Activated naive CD4-positive, alpha-beta T cell treated with anti-CD3 and anti-CD28 coated beads, Interleukin-2, amount 50 U/mL, for 16 hours (primary cell): ENCODE measurements at places on chromosomes 11 and 22.

DNA sequence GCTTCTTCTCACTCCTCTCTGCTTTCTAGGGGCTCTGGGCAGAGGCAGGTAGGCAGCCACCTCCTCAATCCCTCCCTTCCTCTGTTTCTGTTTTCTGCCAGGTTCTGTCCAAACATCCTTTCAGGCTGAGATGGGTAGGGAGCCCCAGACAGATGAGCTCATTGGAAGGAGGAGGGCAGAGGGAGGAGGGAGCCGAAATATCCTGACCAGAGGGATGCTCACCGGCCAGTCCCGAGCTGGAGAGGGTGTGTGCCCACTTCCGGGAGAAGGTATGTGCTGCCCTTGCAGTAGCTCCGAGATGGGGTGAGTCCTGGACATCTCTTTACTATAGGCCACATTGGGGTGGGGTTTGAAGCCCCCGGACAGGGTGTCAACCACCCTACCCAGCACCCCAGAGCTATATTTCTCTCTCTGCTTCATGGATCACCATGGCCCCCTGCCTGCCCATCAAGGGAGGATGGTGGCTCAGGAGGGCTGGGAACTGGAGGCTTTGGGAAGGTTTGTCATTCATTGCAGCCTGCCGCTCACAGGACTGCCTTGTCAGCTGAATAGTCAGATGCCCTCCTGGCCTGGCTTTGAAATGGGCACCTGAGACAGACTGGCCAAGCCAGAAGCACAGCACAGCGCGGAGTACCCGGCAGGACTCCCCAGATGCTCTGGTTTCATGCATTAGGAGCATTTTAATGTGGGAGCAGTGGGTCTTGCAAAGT is 4.7 kb upstream of the SCN4B start:
- no peak for DNase-seq

DNA sequence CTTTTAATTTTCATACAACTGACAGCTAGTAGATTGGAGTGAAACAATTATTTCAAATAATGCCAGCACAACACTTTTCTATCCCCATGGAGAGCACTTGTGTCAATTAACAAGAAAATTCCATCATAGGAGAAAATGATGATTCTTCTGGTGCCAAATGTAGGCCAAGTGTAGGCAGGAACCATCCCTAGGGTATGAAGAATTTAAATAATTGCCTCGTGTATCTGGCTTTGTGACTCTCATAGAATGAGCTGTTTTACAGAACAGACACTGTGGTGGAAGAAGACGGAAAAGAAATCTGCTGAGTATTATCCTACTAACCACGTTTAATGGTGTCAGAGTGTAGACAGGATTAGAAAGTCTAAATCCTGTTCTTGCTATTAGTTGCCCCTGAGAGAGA is 1542.2 kb downstream of the LRRC4C start:
- DNase-seq, result no peak

GRCh38 chr11:31246451-31247165 is 122.9 kb downstream of the DCDC1 start:
- no peak for DNase-seq

DNA sequence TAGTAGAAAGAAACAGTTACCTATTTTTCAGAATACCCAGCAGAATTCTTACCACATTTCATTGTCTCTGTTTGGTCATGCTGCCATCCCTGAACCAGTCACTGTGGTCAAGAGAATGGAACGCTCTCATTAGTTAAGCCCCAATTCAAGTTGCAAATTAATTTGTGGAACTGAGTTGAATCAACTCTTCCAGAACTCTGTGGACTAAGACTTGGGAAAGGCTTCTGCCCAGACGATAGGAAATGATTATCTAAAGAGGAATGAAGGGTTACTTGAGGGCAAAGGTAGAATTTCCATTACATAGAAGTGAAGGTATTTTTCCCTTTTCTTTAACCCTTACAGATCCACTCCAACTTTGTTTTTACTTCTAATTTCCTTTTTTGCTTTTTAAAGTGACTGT is 286.4 kb downstream of the DYNC2H1 start:
- DNase-seq, result no peak

DNA sequence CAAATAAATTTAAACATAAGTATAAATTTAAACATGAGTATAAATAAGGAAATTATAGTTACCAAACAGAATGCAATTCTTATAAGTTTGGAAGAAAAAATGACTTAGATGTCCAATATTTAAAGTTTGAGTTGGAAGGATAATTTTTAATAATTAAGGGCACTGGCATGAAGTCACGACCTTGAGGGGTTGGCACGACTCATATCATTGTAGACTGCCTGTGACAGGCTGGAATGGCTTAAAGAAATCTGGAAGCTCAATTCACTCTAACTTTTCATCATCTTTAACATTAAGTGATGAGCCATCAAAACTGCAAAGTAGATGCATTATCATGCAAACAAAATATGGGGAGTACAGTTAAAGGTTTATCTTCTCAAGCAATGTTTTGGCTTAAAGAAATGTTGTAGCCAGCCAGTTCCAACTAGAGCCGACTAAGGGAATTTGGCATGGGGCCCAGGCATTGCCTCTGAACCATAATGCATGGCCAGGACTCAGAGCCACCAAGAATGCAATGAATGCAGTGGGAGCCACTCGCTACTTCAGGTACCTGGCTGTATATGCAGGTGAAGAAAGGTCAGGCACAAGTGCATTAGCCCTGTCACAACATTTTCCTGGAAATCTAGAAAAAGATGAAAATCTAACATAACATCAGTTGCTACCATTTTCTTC is 33.4 kb downstream of the PGR start:
- no peak for DNase-seq

DNA sequence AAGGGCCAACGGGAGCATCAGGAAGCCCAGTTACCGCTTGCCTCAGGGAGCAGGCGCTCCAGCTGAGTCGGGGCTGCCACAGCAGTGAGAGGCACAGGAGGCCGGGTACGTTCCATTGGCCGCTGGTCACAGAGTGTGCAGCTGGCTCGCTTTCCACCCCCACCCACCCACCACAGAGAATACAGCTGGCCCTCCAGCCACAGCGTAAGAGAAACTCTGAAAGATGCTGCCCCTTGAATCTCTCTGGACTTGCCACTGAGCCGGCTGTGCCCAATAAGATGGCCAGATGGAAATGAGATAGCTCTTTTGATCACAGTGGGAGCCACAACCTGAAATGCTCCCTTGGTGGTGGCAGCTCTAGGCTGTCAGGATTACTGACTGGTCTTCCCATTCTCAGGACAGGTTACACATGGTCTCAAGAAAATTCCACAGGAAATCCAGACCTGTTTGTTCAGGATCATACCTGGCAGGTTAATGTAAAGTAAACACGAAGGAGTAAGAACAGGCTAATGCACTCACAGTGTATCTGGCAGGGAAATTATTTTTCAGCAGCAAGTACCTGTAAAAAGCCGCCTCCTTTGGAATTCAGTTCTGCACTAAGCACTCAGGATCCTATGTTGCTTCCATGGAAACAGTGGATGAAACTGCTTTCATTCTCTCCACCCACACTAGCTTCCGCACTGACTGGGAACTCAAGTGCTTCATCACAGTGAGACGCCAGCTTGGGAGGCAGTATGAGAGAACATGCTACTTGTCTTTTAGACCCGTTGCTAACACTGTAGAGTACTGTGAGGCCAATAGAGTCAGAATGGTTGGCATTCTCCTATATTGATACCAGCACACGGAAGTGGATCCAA is 16.5 kb downstream of the SIAE start:
- no peak for DNase-seq

DNA sequence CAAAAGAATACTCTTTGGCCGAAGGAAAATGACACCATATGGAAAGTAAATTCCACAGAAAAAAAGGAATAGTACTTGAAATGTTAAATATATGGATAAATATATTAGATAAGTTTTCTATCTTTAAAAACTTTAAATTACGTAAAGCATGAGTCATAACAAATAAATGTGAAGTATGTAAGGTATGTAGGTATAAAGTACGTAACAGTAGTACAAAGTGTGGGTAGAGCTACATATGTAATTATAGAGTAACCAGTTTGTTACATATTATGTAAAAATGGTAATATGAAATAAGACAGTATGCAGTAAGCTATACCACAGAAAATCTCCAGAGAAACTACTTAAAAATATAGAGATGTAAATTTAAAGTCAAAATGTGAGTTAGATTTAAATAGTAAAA is 582.3 kb upstream of the CHORDC1 start:
- no peak for DNase-seq

GRCh38 chr11:111540114-111540936 is at the start of gene LAYN:
TSS of gene LAYN (plus strand) at chr11:111540720. CDS start at chr11:111540844, 124 bp downstream.
- peak; percentile 40 for DNase-seq

DNA sequence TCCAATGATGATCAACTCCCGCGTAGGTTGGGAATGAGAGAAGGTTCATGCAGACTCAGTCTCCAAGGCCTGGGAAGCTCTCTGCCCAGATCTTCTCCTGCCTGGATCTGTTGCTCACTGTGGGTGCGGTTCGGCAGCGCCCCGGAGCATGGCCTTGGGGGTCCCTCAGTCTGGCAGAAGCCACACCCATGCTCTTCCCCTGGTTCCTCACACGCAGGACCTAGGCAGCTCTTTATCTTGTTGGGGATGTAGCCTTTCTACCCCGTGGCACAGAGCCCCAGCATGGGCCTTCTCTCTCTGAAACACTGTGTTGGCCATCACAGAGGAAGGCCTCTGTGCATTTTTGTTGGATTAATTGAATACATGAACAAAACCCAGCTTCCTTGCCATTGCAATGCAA is 1461.6 kb downstream of the BRD1 start:
- no peak for DNase-seq

DNA sequence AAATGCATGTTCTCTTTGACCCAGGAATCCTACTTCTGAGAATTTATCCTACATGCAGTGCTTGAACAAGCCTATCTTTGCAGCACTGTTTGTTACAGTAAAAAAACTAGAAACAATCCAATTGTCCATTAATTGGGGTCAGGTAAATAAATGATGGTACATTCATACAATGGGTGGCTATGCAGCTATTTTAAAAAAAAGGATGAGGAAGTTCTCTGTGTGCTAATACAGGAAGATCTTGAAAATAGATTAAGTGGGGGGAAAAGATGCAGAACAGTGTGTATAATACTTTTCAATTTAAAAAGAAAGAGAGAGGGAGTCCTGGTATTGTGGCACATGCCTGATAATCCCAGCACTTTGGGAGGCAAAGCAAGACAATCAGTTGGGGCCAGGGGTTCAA is 9.5 kb upstream of the CREB3L1 start:
- DNase-seq, result no peak

DNA sequence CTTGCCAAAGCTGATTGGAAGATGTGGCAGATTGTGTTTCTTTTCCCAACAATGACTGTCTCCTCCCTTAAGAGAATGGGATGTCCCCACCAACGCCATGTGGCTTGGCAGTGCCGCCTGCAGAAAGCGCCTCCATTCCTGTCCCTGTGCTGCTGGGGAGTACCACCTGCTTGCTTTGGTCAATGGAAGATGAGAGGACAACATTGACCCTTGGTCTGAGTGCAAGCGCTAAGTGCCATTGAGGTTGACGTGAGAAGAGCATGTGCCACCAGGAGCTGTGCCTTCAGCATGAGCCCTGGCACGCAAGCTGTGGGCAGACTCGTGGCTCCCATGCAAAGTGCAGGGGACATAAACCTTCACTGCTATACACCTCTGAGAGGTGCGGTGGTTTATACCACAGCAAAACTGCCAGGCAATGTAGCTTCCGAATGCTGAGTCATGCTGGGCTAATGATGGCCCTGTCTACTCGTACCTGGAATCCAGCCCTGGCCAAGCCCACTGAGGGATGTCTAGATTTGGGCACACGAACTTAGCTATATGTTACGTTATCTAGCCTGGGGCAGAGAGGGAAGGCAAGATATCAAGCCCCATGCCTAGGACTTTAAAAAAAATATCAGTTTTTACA is 41.9 kb downstream of the MYEOV start:
- no peak for DNase-seq
